A375 (cell line): ENCODE measurements at places on chromosomes 2 and 18. TPM values are rescaled to one million over a fixed set of nuclear protein-coding genes. Genes with fewer than 3 reads are reported as not detected.

GPR55 gene
- total RNA-seq = 0.53 and 0.94 TPM in 2 replicates

INHBB gene
- 0.19 and 0.23 TPM in 2 replicates for total RNA-seq

MERTK gene
- total RNA-seq = 0.13 TPM in 1 of 2 replicates, not detected in the other

QPCT gene
- 5.9 and 7.7 TPM in 2 replicates for total RNA-seq

C1GALT1C1L gene
- 1.1 and 3.3 TPM in 2 replicates for total RNA-seq

UGT1A5 gene
- total RNA-seq = not detected in 2 replicates
